ENCODE measurements at places on chromosomes 4 and X.

DNA sequence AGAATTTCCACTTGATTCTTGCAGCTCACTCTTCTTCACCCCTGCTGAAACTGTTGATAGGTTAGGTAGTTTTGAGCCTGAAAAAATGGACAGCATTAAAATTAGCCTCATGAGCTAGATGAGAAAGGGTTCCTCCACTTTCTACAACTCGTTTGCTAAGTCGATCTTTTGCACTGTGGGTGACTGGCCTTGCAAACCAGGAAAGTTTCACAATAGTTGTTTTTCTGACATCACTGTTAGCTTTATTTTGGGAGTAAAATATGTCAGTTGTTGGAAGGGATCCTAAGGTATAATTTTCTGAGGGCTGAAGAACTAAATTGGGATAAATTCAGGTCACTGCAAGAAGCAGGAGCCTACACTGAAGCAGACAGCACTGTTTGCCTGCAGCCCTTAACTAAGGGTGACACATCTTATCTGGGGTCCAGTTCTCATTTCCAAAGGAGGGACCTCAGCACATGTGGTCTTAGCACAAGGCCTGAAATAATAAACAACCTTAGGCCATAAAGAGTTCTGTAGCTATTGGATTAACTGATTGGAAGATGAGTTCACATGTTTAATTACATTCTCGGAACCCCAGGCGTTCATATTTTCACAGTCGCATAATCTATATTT, 29.1 kb downstream of the ANAPC4 start:
- no peak for DNase-seq

DNA sequence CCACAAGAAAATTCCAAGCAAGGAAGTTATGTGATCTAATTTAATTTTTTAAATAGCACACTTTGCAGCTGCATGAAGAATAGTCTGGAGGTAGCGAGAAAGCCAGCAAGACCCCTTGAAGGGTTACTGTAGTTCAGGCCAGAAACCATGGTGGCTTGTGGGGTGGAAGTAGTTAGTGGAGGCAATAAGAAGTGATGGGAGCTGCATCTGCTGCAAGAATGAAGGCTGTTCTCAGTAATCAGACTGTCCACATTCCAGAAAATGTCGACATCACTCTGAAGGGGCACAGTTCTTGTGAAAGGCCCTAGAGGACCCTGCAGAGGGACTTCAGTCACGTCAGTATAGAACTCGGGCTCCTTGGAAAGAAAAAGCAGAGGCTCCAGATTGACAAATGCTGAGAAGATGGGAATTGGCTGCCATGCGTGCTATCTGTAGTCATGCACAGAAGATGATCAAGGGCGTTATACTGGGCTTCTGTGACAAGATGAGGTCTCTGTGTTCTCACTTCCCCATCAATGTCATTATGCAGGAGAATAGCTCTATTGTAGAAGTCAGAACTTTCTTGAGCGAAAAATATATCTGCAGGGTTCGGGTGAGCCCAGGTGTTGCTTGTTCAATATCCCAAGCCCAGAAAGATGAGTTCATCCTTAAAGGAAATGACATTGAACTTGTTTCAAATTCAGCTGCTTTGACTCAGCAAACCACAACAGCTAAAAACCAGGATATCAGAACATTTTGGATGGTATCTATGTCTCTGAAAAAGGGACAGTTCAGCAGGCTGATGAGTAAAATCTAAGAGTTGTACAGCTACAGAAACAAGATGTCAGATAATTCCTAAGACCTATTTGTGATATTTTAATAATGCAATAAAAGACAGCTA, 254.2 kb downstream of the CBR4 start:
- no peak for DNase-seq

DNA sequence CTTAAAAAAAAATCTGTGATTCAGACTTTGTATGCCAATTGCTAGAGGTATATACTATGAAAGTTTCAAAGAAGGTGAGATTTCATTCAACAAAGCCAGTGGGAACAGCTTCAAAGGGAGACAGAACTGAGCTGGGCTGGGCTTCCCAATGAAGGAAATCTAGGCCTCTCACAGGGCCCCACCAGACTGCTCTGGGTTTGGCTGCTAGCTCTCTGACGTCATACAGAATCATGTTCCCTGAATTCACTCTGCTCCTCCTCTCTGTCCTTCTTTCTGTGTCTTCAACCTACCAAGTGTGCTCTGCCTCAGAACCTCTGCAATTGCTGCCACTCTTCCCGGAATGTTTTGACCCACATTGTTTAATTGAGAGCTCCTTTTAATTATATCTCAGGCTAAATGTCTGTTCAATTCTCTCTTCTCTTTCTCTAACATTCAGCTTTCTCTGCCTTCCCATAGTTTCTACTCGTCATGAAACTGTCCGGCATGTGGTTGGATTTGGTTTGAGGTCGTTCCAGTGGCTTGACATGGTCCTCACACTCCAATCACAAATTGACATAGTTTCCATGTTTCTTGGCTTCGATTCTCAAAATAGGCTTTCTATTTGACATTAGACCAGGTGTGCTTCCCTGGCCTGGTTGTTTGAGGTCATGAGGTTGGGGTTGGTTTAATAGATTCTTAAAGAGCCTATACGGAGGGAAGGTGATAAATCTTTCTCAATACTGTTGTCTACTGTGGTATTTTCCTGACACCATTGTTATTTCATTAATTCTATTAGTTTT, 282.1 kb upstream of the EMCN start:
- DNase-seq = no peak

DNA sequence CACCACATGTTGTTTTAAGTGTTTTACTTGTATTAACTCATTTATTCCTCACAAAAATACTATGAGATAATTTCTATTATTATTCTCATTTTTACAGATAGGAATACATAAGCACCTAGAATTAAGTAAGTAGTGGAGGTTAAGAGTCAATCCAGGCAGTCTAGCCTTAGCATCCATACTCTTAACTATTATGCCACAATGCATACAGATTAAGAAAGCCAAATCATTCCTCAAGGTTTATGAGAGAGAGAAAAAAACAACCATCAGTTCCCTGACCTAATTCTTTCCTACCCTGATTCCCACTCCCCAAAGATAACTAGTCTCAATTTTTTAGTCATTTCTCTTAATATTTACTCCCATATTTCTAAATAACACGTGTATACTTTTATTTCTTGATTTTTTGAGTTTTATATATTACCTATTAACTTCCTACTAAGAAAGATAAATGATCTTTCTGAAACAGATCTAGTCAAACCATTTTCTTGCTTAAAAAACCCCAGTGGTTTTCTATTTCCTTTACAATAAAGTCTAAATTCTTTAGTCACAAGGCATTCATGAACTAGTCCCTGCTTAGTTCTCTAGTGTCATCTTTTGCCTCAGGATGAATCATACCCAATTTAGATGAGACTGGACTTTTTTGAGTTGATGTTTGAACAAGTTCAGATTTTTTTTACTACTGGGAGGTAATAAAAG, 16.0 kb downstream of the UBA6 start:
- DNase-seq = no peak

DNA sequence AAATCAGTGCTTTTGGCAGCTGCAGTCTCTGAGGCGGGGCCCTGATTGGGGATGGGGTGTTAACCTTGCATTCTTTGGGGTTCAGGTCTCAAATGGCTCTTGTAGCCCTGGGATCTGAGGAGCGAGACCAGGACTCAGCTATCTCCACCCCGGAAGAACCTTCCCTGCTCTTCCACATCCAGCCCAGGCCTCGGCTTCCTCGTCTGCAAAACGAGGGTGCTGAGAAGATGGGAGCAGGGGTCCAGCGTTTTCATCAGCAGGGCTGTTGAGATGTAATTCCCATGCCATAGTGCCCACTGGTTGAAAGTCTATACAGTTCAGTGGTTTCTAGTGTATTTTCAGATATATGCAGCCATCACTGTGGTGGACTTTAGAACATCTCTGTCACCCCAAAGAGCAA, 34.6 kb upstream of the WFS1 start:
- no peak for DNase-seq

DNA sequence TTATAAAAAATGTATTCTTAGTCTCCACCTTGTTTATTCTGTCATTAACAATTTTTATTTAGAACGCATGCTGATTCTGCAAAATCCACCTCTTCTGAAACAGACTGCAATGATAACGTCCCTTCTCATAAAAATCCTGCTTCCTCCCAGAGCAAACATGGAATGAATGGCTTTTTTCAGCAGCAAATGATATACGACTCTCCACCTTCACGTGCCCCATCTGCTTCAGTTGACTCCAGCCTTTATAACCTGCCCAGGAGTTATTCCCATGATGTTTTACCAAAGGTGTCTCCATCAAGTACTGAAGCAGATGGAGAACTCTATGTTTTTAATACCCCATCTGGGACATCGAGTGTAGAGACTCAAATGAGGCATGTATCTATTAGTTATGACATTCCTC, 75.6 kb upstream of the SMARCA5 start:
- no peak for DNase-seq

GRCh38 chr4:150943818-150944217, 71.3 kb downstream of the LRBA start:
- DNase-seq = no peak

- no peak for DNase-seq
Measured at GRCh38 chrX:102840871-102841705, 96.0 kb upstream of the RAB40AL start.

All from CD4-positive, alpha-beta T cell (primary cell).